Left lobe of liver (tissue), 2 donors: ENCODE measurements at places on chromosomes 1 and 21. TPM values are rescaled to one million over a fixed set of nuclear protein-coding genes. Genes with fewer than 3 reads are reported as not detected.

PCAT6 gene
- total RNA-seq = 0.65 TPM

RGS1 gene
- 3.1 TPM for total RNA-seq

GNAT2 gene
- 0.25 TPM for total RNA-seq

ANKRD65 gene
- 1.0 TPM for total RNA-seq

MIA3 gene
- 89.7 TPM for total RNA-seq

OXCT2 gene
- not detected for total RNA-seq

SHISAL2A gene
- total RNA-seq = 0.23 TPM

CYP4B1 gene
- 0.33 TPM for total RNA-seq

KCNJ10 gene
- 0.28 TPM for total RNA-seq

SLFNL1 gene
- total RNA-seq = not detected

SPATA17 gene
- 0.20 TPM for total RNA-seq

NBL1 gene
- total RNA-seq = 2.5 TPM

LRRC53 gene
- not detected for total RNA-seq

RHOU gene
- 19.7 TPM for total RNA-seq

SYPL2 gene
- total RNA-seq = 9.6 TPM

PGLYRP4 gene
- total RNA-seq = not detected

SH3BGR gene
- 5.8 TPM for total RNA-seq

RGS8 gene
- total RNA-seq = not detected

SPRR2B gene
- total RNA-seq = not detected

PFKL gene
- 97.6 TPM for total RNA-seq

CSDE1 gene
- total RNA-seq = 218 TPM

A3GALT2 gene
- total RNA-seq = not detected

WNT2B gene
- total RNA-seq = 0.40 TPM

PTAFR gene
- total RNA-seq = 0.70 TPM

SLC16A4 gene
- total RNA-seq = 3.5 TPM
